Calu3 (cell line): ENCODE measurements at places on chromosomes 5 and 9. TPM values are rescaled to one million over a fixed set of nuclear protein-coding genes. Genes with fewer than 3 reads are reported as not detected.

GRCh38 chr9:69120380-69121154 is 53.5 kb upstream of the TJP2 start:
- DNase-seq: peak; percentile 94

Gene AQP3
- 4.6 and 10.4 TPM in 2 replicates for total RNA-seq

DNA sequence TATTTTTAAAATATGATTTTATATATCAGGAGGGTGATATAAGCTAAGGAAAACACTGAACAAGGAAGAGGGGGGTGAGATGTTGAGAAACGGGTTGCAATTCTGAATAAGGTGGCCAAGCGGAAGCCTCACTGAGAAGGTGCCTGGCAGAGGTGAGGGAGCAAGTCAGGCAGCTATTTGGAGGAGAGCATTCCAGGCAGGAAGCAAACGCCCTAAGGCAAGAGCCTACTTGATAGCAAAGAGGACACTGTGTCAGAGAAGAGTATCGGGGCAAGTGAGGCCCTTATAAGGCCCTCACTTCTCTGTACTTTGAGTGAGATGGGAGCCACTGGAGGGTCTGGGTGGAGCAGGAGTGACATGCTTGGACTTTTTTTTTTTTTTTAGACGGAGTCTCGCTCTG is 8.0 kb upstream of the CTNNA1 start:
- DNase-seq: no peak

DNA sequence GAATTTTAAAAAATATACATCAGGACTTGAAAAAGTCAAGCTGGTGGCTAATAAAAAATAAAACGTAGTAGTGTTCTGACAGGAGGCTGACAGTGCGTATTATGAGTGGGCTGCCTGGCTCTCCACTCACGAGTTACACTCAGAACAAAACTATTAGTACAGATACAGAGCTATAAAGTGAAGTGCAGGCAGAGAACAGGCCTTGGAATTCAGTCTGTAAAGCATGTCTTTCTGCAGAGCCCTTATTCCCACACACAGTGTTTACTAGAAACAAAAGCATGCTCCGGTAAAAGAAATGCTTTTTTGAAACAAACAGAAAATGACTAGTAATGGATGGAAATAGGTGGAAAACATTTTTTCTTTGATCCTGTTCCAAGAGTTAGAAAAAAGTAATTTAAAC is 334.7 kb downstream of the DIRAS2 start:
- no peak for DNase-seq

DNA sequence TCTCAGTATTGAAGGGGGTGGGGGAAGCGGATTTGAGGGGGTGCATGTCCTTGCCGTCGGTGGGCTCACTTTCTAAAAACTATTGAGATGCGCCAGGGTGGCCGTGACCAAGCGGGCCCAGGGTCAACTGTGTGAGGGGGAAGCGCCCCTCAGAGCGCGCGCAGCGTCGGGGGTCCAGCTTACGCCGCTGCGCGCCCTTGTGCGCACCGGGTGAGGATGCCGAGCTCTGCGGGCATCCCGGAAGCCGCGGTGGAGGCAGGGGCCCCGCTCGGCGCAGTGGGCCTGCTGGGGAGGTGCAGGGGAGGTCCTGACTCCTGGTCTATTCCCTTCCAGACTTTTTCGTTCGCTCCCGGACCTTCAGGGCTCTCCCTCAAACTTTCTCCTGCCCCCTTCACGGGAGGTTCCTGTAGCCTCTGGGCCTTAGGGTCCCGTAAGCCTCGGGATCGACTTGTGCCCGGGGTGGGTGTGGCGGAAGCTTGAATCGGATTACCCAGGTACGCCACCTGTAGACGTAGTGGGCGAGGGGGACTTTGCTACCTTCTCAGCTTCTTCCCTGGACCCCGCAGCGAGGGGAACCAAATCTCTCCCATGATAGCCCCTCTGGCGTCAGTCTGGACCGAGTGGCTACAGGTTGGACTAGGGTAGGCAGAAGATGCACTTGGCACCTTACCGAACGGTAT is 2.5 kb upstream of the PRDM6 start:
- DNase-seq: no peak

Gene ANXA2R
- total RNA-seq: 8.0 and 9.4 TPM in 2 replicates

Gene STING1
- 34.1 and 79.6 TPM in 2 replicates for total RNA-seq

Gene GPX8
- total RNA-seq: 17.8 and 25.9 TPM in 2 replicates

- peak; percentile 87 for DNase-seq
Observed at GRCh38 chr5:61790678-61791077, 458.6 kb downstream of the ZSWIM6 start.

Gene ORM2
- not detected in 2 replicates for total RNA-seq

DNA sequence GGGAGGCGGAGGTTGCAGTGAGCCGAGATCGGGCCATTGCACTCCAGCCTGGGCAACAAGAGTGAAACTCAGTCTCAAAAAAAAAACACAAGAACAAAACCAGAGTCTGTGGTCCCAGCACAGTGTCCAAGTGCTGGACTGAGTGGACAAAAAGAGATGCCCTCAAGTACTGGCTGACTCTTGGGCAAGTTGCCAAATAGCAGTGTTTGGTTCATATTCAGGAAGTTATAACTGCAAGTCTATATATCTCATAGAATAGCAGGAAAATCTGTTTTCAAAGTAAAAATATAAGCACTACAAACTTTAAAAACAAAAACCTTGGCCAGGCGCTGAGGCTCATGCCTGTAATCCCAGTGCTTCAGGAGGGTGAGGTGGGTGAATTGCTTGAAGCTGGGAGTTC is 7.3 kb downstream of the HABP4 start:
- DNase-seq: no peak

DNA sequence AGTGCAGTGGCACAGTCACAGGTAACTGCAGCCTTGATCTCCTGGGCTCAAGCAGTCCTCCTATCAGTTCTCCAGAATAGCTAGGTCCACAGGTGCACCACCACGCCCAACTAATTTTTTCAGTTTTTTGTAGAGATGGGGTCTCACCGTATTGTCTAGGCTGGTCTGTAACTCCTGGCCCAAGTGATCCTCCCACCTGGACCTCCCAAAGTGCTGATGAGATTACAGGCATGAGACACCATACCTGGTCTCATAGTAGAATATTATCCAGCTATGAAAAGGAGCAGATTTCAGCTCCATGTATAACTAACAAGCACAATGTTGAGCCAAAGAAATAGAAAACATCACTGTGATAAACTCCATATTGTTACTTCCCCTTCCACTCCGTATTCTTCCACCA is 69.8 kb downstream of the FAM78A start:
- no peak for DNase-seq

DNA sequence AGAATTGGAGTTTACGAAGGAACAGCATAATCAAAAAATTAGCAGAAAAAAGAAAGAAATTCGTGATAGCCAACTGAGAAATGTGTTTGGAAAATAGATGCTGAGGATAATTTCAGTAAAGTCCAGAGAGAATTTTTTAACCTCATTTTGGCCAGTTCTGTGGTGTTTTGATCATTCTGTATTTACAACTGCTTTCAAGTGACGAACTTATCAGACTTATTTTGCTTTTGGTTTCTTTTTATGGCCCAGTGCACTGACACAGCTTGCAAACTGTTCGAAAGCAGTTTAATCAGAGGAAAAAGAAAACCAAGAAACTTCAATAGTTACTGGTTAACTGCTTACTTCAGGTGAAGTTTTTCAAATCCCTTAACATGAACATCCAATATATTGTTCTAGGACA is 1.9 kb downstream of the SDHA start:
- DNase-seq: no peak

DNA sequence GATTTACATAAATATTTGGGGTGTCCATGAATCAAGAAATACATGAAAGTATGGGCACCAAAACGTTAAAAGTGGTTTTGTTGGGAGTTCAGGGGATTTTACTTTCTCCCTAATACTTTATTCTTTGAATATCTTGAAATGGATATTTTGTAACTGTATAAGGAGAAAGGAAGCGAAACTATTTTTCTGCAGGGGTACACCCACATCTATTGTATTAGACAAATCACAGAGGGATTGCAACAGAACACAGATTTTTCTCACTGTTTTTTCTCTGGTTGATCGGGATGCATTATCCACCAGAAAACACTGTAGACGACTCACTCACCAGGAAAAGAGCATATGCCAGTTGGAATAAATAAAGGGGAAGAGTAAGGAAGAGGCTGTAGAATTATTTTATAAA is 1.2 kb upstream of the RABGAP1 start:
- DNase-seq: no peak
